ENCODE measurements at places on chromosomes 13 and 19. TPM values are rescaled to one million over a fixed set of nuclear protein-coding genes. Genes with fewer than 3 reads are reported as not detected.

- H3K4me3 ChIP-seq, result no peak overlapping the region
- no peak for DNase-seq
- H3K36me3 ChIP-seq, result no peaks in the 10 kb centered on the region
- peaks cover 12% of the 10 kb centered on the region for H3K4me1 ChIP-seq
- H3K27ac ChIP-seq, result no peak overlapping the region
Measured at GRCh38 chr13:43196750-43197370, 173.5 kb downstream of the DNAJC15 start.

DNA sequence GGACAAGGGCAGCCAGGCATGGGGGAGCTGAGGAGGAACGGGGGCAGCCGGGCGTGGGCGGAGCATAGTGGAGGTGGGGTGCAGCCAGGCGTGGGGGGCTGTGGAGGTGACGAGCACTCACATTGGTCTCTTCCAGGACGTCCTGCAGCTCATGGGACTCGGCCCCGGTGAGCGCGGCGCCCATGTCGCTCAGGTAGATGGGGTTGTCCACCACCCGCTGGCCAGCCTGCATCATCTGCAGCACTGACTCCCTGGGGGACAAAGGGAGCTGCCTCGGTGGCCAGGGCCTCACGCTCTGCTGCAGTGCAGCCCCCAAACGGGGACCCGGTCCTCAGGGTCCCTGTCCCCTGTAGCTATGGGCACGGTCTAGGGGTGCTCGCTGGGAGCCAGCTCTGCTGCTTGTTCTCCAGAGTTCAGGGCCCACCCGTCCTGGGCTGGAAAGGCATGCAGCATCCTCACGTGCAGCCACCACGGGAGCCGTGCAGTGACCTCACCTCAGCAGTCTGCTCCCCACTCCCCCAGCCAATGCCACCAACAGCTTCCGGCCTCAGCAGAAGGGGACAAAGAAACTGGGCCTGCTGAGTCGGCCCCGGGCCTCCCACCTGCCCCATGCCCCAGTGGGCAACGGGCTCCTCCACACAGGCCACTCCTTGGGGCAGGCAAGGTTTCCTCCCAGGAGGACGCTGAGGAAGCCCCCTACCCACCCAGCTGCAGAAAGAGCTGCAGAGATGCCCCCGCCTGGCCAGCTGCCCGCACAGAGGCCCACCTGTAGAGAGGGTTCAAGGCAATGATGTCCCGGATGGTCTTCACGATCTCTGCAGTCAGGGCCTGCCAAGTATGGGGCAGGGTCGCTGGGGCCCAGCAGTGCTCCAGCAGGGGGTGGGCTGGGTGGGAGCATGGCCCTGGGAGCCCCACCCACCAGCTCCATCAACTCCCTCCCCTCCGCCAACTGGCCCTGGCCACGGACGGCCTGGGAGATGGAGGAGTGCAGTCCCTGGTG, 12.1 kb downstream of the LONP1 start:
- peak; percentile 34 for DNase-seq
- peaks cover 92% of the 10 kb centered on the region for H3K36me3 ChIP-seq
- H3K4me3 ChIP-seq, result no peak overlapping the region

DNA sequence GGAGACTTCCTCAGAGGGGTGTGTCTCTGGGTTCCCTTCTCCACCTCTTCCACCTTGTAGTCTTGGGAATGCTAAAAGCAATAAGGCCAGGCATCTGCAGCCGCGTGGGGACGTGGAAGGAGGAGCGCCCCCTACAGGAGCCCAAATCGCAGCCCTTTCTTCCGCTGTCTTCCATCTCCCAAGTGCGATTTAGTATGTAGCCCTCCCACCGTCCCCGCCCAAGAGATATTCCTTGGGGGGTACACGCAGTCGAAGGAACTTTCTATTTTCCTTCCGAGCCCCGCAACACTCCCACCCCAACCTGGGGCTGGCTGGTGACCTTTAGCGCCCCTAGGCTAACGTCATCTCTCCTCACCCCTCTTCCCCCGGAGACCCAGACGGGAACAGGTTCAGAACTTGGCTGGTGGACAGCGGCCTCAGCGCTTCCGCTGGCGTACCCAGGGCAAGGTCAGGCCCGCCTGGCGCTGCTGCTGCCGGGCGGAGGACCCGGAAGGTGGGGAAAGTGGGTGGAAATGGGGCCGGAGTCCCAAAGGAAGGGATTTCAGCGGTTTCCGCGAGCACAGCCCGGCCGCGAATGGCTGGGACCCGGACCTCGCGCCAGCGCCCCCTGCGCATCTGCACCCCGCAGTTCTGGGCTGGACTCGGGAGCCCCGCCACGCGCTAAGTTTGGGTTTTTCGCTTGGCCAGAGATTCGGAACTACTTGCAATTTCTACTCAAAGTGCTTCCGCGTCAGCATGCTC, 2.1 kb upstream of the PCDH8 start:
- no peaks in the 10 kb centered on the region for H3K4me1 ChIP-seq
- DNase-seq, result peak; percentile 56
- H3K27me3 ChIP-seq, result peaks cover 60% of the 10 kb centered on the region
- no peaks in the 10 kb centered on the region for H3K36me3 ChIP-seq
- peak overlapping the region; percentile 56 for H3K4me3 ChIP-seq

GRCh38 chr13:35957241-35957731, 173.9 kb downstream of the DCLK1 start:
- no peaks in the 10 kb centered on the region for H3K27me3 ChIP-seq
- H3K36me3 ChIP-seq, result no peaks in the 10 kb centered on the region
- no peak overlapping the region for H3K27ac ChIP-seq
- no peak for DNase-seq
- no peaks in the 10 kb centered on the region for H3K4me1 ChIP-seq
- no peak overlapping the region for H3K4me3 ChIP-seq

DNA sequence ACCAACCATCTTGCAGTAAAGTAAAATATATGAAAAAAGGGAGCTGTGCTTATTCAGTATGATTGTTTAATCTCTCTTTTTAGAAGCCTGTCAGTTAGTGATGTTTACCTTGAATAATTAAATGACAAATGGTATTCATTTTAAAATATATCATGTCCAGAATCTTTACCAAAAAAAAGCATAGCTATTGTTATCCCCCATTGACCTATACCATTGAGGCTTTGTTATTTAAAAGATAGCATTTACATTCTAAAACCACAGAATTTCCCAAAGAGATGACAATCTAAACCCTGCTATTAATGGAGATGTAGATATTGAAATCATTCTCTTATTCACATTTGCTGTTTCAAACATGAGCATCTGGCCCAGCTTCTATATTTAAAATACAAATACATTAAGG, 2.2 kb downstream of the CNMD start:
- DNase-seq, result no peak
- H3K27ac ChIP-seq, result no peak overlapping the region
- H3K4me3 ChIP-seq, result no peak overlapping the region
- peaks cover 4% of the 10 kb centered on the region for H3K4me1 ChIP-seq
- H3K36me3 ChIP-seq, result no peaks in the 10 kb centered on the region
- peaks cover 32% of the 10 kb centered on the region for H3K27me3 ChIP-seq

GRCh38 chr19:1239796-1240737, 1.5 kb upstream of the ATP5F1D start:
- peak; percentile 89 for DNase-seq
- H3K27me3 ChIP-seq, result no peaks in the 10 kb centered on the region
- no peaks in the 10 kb centered on the region for H3K36me3 ChIP-seq
- peaks cover 53% of the 10 kb centered on the region for H3K4me1 ChIP-seq

DNA sequence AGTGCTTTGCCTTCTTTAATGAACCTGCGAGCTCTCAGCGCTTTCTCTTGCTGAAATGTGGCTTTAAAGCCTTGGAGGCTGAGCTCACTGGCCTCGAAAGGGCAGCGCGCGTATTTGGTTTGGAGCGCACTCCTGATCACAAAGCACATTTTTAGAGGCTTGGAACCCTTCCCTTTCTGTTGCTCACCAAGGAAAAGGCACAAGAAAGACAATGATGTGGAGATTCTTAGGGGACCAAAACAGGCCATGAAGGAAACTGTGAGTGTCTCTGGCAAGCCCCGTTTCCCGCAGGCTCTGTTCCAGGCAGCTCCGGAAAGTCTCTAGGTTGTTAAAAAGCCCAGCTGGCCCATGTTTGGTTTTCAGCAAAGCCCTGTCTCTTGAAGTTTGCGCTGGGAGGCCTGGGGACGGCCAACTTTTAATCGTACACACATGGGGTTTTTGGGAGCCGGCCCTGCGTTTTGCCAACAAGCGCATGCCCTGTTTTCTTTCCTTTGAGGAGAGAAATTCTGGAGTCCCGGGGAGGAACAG, 9.4 kb upstream of the SPC24 start:
- peak overlapping the region; percentile 81 for H3K27ac ChIP-seq
- no peak for DNase-seq
- peaks cover 37% of the 10 kb centered on the region for H3K36me3 ChIP-seq
- no peak overlapping the region for H3K4me3 ChIP-seq

Gene ACP4
- not detected for total RNA-seq

Gene IGFL1
- not detected for total RNA-seq

Gene PTGER1
- total RNA-seq, result 9.8 TPM

Gene PDX1
- not detected for total RNA-seq

Gene XPO4
- 8.0 TPM for total RNA-seq
